ENCODE measurements at places on chromosomes 5 and 9.

GRCh38 chr9:81535542-81536241 is 153.7 kb downstream of the TLE1 start:
- DNase-seq = peak; percentile 90

DNA sequence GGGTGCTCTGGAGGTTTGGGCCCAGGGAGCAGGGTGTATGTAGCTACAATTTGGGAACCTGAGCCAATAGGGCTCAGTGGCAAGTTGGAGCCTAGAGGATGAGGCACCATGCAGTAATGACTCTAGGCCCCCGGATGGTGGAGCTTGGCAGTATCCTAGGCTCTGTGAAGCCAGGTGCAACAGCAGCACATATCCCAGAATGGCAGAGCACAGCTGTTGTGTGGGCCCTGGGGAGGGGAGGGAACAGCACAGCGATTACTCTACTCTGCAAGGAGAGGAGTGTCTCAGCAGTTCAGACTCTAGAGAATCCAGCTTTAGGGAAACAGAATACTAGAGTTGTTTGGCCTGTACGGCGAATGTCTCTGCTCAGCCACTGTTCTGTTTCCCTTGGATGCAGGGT is 56.1 kb downstream of the LRRTM2 start:
- DNase-seq = no peak

DNA sequence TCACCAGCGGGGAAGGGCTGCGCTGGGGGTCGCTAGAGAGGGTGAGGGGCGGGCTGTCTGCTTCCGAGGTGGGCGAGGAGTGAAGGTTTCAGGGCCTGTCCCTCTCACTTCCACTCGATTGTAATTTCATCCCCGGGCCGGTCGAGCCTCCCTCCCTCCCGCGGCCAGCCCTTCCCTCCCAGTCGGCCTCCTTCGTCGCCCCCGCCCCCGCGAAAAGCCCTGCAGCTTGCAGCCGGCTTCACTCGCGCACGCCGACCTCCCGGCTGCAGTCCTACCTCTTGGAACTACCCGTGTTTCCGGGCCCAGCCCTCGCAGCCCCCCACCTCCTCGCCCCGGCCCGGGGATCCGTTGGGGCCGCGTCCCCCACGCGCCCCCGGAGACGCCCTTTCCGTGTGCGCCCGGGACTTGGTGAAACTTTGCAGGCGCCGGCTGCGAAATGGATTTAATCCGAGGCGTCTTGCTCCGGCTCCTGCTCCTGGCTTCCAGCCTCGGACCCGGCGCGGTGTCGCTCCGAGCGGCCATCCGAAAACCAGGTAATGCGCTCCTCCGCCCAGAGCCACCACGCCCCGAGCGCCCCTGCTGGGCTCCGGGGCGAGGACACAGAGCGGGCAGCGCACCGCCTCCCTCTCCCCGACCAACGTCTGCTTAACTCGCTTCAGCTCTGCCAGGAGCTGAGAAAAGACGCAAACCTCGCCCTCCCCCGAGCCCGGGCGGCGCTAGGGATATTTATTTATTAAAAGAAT is at the start of gene EGFLAM:
Gene EGFLAM (plus strand): TSS at position 241 of the 743 bp plus-strand sequence. CDS start 196 bp downstream, at position 437.
- DNase-seq = no peak

GRCh38 chr5:2093859-2094615 is 211.3 kb upstream of the IRX4 start:
- peak; percentile 65 for DNase-seq

GRCh38 chr9:102209176-102209575 is 470.7 kb upstream of the GRIN3A start:
- no peak for DNase-seq

DNA sequence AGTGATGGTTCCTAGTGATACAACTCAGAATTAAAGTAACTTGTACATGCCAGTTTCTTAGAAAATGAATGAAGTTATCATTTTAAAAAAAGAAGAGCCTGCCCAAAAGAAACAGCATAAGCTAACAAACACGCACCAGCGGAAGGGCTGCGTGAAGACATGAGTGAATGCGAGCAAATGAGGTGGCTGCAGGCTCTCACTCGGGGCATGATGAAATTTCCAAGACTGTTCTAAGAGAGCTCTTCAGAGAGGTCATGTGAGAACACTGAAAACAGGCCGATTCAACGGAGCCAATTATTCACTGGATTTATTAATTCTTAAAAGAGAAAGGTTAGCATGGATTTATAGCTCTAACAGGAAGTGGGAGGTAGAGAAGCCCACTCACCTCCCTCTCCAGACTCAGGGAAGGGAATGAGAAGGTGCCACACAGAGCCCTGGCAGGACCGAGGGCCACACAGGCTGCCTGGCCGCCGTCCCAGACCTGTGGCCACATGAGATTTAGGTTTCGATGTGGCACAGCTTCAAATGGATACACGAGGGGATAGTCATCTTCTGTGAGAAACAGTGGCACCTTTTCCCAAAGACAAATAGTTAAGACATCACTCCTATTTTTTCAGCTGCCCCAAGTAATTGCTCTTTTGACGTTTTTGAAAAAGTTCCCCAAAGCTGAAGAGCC is 55.5 kb downstream of the HABP4 start:
- no peak for DNase-seq

Data from PC-3 (cell line).